AG09319 (cell line): ENCODE measurements at places on chromosomes 7 and 10.

GRCh38 chr10:31604096-31604495 lies 285.1 kb downstream of the ZEB1 start:
- DNase-seq, result peak; percentile 74

- DNase-seq, result peak; percentile 54
These were observed 54.5 kb downstream of the WAC start for GRCh38 chr10:28587270-28587969.

DNA sequence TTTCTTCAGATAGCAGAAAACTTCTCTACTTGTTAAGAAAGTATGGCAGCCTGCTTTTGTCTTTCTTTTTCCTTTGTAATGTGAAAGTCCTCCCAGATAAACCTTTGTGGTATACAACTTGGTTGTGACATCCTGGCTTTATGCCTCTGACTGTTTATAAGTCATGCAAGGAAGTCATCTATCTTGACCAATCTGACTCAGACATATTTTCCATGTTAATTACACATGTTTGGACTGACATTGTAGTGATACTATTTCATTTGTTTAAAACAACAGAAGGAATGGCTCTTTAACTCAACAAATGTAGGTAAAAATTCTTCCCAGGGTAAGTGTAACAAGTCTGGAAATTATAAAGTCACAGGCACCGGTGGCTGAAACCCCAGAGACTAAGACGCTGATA lies 341.6 kb upstream of the MEOX2 start:
- DNase-seq, result peak; percentile 76

- DNase-seq, result no peak
These were observed 19.0 kb upstream of the ST8SIA6 start for GRCh38 chr10:17473228-17473950.

DNA sequence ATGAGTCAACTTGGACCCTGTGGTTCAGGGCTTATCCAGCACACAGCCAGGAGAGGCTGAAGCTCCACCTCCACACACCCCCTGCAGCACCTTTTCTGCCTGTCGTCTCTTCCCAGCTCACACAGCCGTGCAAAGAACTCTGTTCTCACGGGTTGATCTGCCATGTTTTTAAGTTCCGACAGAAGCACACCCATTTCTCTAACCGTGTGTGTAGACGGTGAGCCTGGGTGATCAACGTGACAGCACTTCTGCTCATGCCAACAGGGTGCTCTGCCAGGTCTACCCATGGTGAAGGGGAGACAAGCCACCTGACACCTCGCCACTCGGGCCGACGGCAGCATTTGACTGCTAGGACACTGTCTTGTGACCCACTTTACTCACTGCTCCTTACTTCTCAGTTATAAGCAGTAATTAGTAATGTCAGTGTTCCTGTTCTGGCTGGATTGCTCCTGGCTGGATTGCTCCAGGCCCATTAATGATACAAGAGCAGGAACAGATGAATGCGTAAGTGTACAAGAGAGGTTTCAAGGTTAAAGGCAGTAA lies 90.5 kb downstream of the RNF216 start:
- no peak for DNase-seq

DNA sequence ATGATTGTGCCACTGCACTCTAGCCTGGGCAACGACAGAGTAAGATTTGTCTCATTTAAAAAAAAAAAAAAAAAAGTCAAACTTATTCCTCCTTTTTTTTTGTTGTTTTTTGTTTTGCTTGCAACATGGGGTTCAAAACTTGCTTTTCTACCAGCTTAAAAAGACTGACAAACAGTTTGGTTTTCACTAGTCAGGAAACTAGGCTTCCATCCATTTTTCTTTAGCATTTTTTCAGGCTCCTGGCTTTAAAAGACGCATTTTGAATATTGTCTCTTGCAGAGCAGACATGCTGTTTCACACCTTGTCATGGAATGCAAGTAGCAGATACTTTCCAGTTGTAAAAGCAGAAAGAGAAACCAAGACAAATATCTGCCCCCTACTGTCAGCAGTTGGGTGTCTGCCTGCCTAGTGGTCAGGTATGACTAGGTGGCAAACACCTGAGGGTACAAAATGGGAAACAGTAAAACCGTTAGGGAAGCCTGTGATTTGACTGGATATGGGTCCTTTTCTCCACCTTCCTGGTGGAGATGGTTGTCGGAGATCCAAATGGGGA lies 139.9 kb downstream of the CCDC71L start:
- DNase-seq, result no peak

DNA sequence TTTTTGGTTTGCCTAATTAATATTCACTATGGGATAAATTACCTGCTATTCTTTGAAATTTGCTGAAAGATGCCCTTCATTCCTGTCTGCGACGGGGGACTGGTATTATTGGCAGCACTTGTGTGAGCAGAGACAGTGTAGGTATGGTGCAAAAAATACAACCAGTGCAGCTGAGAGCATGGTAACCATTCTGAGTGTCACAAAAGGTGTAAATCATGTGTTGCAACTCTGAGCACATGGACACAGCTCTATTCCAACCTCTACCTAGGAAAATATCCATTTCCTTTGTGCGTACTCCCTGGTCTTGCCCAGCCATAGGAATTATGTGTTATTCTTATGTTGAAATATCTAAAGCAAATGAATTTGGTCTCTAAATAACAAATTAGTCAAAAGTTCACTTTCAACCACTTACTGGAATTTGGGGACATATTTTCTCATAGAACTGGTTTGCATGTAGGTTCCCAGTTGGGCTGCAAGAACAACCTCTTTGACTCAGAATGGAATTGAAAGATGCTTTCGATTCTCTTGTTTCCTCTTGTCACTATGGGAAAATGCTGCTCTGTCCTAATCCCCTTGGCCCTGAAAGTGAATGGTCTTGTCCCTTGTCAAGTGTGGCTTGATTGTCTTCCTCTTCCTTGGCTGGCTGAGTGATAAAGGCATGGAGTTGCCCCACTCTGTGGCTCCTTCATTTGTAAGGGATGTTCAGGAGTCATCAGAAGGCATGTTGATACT lies 57.0 kb downstream of the CELF2 start:
- no peak for DNase-seq
